ENCODE measurements at places on chromosomes 12 and 14.

DNA sequence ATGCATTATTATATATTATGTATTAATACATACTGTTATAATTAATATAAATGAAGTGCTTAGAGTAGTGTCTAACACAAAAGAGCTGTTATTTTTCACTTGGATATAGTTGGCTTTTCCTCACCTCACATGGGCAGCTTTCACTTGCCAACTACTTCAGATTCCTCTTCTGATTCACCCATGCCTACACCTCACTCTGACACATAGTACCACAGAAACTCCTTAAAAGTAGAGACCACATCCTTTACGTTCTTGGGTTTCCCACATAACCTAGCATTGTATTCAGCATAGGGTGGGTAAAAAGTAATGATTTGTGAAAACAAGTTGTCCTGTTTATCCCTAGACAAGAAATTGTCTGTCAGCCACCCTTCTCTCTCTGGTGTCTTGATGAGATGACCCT is 61.0 kb downstream of the DIO2 start:
- DNase-seq = no peak

- no peak for DNase-seq
Measured at GRCh38 chr12:45268672-45269411, 52.9 kb downstream of the ANO6 start.

DNA sequence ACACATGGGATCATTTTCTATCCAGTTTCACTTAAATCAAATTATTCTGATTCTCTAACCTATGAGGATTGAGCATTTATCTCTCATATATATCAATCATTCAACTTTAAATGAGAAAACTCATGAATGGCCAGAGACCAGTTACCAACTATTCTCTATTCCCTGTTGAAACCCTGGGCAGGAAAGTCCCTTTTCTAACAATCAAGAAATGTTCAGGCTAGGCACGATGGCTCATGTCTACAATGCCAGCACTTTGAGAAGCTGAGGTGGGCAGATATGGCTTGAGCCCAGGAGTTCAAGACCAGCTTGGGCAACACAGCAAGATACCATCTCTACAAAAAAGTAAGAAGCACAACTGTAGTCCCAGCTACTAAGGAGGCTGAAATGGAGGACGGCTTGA is 18.0 kb downstream of the FMNL3 start:
- DNase-seq = no peak

GRCh38 chr14:103110681-103111231 is 12.5 kb upstream of the TNFAIP2 start:
- no peak for DNase-seq

GRCh38 chr12:57025196-57025595 is 8.9 kb upstream of the TAC3 start:
- no peak for DNase-seq

- no peak for DNase-seq
Measured at GRCh38 chr12:7102582-7102981, 6.4 kb downstream of the C1RL start.

DNA sequence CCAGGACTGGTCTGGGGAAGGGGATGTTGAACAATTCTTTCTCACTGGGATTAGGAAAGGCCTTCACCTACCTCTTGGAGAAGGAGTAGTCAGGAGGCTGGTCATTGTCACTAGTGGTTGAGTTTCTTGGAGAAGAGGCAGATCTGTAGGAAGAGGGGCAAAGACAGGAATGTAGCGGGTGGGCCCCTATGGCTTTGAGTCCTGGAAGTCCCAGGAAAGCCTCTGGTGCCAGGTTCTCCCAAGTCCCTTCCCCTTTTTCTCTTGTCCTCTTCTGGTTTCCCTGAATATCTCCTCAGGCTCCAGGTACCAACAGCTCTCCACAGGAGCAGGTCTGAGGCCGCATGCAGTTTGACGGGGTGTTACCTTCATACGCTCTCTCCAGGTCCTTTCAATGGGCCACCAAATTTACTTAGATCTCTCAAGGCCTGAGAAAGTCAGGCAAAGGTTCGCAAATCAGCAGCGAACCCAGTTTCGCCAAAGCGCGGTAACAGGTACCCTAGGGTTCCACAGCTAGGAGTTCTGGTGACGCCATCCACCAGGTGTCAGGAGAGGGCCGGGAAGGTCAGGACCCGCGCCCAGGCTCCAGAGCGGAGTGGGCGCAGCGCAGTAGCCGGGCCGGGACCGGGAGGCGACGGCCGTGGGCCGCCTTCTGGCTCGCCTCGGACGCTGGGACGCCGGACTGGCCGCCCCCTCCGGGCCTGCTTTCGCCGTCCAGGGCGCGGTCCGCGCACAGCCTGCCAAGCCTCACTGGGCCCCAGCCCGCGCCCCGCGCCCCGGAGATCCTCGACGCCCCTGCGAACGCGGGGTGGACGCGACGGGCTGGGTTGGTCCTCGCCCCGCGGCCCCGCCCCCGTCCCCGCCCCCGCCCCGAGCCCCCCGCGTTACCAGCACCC is 795 bp downstream of the SMAGP start:
- no peak for DNase-seq

- DNase-seq = no peak
Measured at GRCh38 chr14:92500491-92500941, 13.1 kb upstream of the RIN3 start.

DNA sequence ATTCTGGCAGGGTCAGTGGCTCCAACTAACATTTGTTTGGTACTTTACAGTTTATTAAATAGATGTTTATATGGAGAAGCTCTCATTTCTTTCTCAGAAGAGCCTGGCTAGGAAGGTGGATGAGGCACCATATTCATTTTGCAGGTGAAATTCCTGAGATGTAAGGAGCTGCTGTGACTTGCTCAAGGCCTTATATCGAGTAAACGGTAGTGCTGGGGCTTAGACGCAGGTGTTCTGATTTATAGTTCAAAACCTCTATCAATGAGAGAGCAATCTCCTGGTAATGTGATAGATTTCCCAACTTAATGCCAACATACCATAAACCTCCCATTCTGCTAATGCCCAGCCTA is 42.3 kb downstream of the DAD1 start:
- no peak for DNase-seq

DNA sequence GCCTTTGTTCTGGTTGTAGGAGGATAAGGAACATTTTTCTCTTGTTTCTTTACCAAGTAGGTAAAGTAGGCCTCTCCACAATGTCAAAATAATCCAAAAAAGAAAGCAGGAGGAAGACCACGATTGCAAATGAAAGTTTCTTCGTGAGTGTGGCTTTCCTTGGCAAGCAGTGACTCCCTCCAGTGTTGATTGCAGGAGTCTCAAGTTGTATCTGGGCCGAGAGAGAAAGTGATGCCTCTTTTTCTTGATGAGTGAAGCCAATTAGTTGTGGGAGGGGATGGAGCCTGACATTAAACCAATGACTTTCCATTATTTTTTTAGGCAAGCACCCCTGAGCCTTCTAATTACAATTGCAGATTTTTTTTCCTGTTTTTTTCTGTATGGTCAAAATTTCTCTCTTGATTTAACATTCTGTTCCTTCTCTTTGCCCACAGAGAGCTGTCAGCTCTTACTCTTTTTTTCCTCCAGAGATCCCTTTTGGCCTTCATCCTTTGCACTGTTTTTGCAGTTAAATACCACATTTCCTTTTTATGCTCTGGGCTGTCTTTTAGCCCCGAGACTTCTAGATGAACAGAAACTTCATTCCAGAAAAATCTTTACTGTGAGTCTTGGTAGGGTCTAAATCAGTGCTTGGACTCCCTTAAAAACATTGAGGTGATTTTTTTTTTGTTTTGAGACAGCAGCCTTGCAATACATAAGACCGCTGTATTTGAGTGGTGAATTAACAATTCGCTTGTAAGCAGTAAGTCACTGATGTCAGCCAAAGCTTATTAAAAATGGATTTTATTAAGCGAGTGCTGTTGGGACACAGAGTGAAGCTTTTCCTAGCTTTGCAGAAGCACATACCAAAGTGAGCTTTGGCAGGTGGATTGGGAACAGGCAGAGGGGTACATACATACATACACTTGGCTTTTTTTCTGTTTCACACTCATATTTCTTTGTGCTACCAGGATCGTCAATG is 15.8 kb downstream of the FBXW8 start:
- DNase-seq = no peak

DNA sequence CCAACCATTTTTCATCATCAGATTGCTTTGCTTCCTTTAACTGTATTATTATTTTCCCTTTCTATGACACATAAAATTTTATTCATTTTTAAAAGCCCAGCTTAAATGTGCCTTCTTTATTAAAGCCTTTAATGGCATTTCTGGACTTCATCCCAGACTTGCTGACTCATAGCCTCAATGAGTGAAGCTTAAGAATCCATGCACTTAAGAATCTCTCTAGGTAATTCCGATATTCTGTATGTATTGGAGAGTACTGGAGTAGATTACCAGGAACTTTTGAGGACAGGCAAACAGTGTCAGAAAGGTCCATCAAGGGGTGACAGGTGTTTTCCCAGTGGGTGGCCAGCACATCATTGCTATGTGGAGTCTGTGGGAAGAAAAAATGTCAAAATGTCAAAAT is 107.9 kb downstream of the PTPRQ start:
- no peak for DNase-seq

- DNase-seq = no peak
Measured at GRCh38 chr12:92939116-92939515, 10.0 kb upstream of the EEA1 start.

DNA sequence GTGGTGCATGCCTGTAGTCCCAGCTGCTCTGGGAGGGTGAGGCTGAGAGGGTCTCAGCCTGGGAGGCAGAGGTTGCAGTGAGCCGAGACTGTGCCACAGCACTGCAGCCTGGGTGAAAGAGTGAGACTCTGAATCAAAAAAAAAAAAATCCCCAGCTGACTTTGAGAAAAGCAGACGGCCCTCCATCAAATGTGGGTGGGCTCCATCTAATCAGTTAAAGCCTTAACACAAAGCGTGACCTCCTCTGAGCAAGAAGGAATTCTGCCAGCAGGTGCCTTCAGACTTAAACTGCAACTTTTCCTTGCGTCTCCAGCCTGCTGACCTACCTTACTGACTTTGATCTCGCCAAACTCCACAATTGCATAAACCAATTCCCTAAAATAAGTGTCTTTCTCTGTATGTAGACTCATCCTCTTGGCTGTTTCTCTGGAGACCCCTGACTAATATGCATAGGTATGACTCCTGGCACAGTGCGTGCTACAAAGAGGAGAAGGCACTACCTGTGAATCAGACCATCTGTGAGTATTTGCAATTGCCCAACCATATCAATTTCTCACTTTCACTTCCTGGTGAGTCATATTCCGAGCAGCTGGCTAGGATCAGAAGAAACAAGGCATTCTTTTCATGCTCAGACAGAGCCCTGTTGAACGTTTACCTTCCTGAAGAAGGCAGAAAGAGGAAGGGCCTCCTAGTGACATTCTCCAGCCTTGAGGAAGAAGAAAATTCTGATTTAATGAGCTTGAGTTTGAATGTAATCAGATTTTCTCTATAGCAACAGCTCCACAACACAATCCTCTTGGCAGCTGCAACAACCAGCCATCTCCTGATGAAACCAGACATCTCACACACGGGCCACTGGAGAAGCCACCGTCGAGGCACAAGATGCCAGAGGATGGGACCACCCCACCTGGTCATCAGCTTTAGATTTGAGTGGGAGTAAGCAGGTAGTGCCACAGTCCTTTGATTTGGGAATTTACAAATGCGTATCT is 54.3 kb downstream of the CLMN start:
- DNase-seq = no peak

DNA sequence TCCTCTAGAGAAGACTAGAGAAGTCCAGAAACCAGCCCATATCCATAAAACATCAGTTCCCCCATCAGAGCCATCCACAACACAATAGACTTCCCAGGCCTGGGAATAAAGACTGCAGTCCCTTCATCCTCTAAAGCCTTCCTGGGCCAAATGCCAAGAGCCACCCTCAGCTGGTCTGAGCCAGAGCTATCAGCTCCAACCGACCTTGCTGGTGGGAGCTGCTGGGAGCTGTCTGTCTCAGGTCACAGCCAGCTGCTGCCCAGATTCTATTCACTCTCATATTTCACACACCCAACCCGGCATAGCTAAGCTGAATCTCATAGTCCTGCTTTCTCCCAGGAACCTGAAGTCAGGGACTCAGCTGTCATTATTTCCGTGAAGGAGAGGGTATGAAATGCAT is 10.9 kb upstream of the TFCP2 start:
- DNase-seq = no peak

- DNase-seq = no peak
Measured at GRCh38 chr12:120474616-120474960, 5.0 kb upstream of the SRSF9 start.

DNA sequence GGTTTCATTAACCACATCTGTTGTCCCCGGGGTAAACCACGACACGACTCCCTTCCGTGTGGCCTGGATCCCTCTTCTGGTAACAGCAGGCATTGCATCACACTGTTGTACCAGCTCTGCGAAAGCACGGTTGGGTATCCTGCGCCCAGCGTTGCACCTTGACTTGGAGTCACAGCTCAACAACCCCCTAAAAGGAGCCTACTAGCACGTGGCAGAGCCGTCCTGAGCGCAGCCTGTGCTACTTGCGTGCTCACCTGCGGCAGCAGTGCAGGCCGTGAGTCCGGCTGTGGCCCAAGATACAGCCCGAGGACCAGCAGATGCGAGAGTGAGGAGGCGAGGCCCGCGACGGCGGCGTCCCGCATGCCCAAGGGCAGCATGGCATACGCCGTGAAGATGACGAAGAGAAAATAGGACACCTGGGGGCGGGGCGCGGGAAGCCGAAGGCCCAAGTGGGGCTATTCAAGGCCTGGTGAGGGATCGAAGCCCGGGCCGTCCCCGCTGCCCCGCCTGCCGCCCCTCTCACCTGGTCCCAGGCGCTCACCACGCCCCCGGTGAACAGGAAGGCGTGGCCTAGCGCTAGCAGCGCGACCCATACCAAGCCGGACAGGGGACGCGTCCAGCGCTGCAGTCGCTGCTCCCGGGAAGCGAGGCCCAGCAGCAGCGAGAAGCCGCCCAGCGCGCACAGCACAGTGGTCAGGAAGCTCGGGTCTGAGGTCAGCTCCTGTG is 2.4 kb downstream of the ADCY4 start:
- no peak for DNase-seq

GRCh38 chr12:32131666-32132065 is 25.0 kb downstream of the BICD1 start:
- DNase-seq = no peak

- DNase-seq = no peak
Measured at GRCh38 chr14:54549862-54550261, 17.1 kb upstream of the SAMD4A start.

GRCh38 chr12:110287986-110288385 is 6.9 kb downstream of the ATP2A2 start:
- no peak for DNase-seq

- DNase-seq = no peak
Measured at GRCh38 chr12:94872007-94872653, 131.4 kb downstream of the NDUFA12 start.

DNA sequence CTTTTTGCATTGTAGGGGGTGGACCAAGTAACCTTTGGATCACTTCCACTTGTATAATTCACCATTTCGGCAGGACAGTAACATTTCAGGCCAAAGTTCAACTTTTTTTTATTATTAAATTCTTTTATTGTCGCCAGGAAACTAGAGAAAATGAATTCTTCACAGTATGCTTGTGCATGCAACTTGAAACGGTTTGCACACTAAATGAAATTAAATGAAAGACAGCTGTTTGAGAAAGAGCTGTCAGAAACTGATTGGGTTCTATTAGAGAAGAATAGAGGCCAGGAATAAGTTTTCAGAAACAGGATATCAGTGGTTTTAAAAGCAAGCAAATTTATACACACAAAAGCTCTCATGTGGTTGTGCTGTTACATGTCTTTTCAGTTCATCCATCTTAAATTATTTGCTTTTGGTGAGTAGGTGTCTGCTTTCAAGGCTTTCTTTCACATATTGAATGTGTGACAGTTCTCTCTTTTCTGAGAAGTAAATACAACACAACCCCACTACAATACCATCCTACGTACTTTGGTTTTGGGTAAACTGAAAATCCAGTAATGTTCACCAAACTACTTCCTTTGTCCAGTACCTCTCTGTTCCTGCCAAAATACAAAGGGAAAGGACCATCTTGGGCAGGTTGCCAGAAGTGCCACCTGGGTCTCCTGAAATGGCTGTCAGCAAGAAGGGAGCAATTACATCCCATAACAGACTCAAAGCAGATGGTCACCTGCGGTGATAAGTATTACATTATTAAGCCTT is 291.7 kb downstream of the RAD51B start:
- DNase-seq = no peak
